ENCODE measurements at places on chromosomes 13 and 19.
A peak's percentile ranks its signal among the peaks of the same experiment; 100 is the strongest.

GRCh38 chr19:17843292-17843827 lies 4.4 kb downstream of the JAK3 start:
- DNase-seq = no peak

DNA sequence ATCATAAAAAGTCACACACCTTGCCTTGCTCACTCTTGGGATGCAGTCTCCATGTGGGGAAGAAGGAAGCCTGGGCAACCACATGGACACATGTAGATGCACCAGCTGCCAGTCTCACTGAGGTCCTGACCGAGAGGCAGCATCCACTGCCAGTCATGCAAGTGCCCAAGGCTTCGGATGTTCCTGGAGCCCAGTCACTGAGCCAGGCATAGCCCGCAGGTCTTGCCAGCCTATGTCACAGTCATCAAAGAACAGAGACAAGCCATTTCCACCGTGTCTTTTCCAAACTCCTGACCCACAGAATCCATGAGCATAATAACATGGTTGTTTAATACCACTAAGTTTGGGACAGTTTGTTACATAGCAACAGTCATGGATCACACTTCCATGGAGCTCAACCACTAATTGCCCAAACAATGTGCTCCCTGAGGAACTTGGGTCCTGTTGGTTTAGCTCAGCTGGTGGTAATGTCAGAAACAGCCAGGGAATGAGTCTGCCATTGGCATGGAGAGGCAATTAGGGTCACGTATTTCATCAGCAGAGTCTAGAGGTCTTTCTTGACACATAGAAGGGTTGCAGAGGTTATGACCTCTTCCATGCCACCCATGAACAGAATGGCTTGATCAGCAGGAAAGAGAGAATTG lies 21.5 kb downstream of the STARD13 start:
- DNase-seq = peak; percentile 37

GRCh38 chr19:10070730-10071446 lies 15.2 kb upstream of the SHFL start:
- no peak for DNase-seq

DNA sequence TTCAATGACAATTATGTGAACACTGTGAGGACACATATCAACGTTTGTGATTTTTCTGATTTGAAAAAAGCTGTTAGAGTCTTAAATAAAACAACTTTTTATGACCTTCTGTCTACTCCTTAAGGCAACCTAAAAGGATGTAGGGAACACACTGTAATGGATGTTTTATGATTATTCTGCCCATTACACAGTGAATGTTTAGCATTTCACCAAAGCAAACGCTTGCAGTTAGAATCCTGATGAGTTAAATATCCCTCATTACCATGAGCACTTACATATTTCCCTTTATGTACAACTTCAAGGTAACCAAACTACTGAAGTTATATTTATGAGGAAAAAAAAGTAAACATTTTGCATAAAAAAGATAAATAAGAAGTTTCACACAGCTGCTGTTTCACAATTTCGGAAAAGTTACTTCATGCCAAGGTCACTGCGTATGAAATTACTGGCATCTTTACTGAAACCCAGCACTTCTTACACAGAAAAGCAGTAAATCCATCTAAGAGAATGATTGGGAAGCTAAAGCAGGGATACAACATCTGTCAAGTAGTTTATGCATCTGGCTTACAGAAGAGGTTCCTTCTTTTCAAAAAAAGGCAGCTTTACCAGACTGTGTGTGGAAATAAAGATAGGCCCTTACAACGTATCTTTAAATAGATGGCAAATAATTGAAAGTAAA lies 733.7 kb upstream of the ATXN8OS start:
- no peak for DNase-seq

GRCh38 chr13:30850867-30851211 lies 55.2 kb upstream of the MEDAG start:
- no peak for DNase-seq

GRCh38 chr13:75146436-75146835 lies 335.5 kb downstream of the TBC1D4 start:
- DNase-seq = no peak

DNA sequence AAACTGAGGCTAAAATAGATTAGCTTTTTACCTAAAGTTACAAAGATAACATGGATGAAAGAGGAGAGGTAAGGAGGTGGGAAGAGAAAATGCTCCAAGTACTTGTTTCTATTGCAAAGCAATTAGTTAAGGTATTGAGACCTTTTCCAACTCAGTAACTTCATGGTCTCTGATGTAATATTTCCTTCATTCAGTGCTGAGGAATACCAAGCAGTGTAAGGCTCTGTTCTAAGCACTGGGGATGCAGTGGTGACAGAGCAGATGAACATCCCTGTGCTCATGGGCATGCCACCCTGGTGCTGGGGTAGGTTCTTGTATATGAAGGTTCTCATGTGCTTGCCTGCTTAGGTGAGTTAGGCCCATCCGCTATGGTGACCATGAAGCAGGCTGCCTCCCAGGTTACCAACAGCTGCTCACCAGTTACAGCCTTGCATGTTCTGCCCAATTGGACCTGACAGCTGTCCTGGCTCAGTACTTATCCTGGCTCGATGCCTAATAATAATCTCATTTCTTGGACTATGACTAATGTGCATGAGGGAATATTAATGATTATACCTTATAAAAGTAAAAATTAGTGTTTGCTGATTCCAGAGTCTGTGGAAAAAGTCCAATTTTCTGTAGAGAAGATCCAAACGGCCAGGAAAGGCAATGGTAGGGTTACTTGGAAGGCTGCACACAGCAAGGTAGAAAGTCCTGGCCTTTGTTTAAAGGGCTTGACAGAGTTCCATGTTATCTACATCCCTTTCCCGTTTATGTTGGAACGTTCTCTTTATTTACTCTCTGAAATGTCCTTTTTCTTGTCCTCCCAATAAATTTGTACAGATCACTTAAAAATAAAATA lies 48.3 kb downstream of the LATS2 start:
- DNase-seq = no peak

- DNase-seq = no peak
Observed at GRCh38 chr13:45700971-45701900, 884 bp upstream of the CBY2 start.

DNA sequence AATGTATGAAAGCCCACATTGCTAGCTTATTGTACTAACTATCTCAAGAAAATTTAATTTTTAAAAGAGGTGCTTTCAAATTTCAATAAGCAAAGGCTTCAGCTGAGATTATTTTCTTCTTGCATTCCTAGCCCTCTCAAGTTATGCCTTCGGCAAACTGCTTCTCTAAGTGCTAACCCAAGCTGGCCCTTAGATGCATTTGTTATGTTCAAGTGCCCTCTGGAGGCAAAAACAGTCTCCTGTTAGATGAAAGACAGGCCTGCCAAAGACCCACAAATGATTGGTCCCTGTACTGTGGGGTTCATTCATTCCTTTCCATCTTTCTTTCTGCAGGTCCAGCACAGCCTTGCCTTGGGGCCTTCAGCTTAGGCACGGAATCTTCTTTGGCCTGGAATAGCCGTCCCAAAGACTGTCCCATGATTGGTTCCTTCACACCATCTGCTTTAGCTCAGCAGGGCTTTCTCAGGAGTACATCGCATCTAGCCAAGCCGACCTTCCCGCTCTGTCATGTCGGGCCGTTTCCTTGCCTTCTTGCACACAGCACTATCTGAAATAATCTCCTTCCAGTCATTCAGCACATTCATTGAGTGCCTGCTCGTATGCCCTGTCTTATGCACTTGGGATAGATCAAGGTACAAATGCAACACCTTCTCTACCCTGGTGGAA lies 26.4 kb upstream of the TPTE2 start:
- DNase-seq = peak; percentile 77

DNA sequence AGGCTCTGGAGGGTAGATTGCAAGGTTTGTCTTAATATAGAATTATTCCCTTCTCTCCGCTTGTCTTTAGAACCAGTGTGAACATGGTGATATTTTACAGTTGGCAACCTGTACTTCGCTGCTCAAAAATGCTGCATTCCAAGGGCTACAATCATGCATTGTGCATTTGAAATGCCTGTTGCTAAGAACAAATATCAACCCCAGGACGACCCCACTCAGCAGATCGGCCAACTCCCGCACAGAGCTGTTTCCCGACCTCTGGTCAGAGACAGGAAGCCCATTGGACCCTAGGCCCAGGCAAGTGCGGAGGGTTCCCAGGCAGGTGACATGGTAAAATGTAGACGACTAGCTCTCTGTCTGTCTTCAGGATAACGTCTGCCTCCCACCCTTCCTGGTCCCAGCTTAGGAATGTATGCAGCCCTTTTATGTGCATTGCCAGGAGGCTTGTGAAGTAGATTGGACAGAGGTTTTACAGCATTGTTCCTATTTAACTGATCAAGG lies 263.5 kb downstream of the FOXO1 start:
- DNase-seq = peak; percentile 45

DNA sequence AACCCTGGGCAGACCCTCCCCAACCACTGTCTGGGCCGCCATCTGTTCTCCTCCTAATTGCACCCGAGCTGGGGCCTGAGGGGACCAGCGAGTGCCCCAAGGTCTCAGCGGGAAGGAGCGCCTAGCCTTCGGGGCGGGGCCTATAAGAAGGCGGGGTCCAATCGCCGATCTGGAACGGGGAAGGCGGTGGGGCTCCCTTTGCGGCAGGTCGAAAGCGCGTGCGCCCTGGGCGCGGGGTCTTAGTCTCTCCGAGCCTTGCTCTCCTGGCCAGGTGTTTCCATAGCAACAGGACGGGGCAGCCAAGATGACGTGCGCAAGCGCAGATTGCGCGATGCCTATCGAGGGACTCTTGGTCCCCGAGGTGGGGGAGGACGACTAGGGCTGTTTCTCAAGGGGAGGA lies 2.8 kb downstream of the MAST1 start:
- DNase-seq = no peak

DNA sequence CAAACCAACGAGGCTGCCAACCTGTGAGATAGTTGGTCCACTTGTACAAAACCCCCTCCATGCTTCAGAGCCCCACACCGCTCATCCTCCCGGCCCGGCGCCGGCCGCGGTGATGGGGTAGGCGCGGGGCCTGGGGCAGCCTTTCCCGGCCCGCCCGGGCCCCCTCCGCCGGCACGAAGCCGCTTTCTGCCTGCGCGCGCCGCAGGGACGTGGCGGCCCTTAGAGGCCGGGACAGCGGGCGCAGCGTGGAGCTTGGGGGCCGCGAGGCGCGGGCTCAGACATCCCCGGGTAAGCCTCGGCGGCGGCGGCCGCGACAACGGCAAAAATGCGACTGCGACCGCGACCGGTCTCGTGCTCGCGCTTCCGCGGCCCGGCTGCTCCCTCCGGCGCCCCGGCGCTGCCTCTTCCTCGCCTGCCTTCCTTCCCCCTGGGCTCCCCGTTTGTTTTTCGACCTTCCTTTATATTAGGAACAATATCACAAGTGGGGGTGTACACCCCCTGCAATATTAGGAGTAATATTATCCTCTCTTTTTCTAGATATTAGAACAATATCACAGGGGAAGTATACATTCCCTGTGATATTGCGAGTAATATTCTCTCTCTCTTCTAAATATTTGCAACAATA lies 53.9 kb upstream of the CEACAM21 start:
- DNase-seq = no peak

DNA sequence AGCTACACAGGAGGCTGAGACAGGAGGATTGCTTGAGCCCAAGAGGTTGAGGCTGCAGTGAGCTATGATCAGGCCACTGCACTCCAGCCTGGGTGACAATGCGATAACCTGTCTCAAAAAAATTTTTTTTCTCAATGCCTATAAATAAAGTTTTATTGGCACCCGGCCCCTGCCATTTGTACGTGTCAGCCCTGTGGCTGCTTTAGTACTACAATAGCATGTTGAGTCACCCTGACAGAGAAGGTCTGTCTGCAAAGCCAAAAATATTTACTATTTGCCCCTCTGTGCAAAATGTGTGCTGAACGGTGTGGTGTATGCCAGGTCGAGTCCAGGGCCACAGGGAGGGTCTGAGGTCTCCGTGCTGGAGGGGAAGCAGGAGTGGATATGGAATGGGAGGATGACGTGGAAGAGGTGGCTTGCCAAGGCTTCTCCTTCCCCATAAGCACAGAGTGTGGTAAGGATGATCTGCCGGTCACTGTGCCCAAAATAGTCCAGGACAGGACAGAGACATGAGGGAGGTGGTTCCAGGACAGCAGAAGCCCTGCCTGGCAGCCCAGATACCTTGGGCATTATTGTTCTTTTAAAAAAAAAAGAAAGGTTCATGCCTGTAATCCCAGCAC lies 10.0 kb downstream of the NMRK2 start:
- DNase-seq = peak; percentile 32

DNA sequence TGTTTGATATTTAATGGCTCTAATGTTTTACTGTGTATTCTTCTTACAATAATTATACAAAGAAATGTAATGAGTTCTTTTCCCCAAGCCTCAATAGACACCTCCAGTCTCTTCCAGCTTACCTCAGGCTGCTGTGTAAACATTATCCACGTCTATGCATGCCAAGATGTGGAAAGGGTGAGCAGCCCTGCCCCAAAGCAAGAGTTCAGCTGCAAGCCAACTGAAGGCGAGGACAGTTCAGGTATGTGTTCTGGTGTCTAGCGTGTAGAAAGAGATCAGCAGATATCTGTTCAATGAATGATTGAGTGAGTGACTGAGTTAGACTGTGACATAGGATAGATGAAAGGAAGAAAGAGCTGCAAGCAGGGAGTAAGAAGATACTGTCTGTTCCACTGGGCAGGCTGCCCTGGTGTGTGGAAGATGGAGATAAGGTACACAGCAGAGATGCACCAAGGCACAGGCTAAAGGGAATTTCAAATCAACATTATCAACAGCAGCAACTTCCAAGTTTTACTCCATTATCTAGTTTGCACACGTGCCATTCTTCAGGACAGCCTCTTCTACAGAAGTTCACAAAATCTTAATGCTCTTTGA lies 66.0 kb downstream of the LATS2 start:
- DNase-seq = no peak

- DNase-seq = no peak
Observed at GRCh38 chr13:103187721-103188156, 121.5 kb upstream of the SLC10A2 start.

All from HFFc6 (cell line).